ENCODE measurements at places on chromosomes 4 and X. TPM values are rescaled to one million over a fixed set of nuclear protein-coding genes. Genes with fewer than 3 reads are reported as not detected.

- no peak overlapping the region for H3K27ac ChIP-seq
- H3K27me3 ChIP-seq: no peaks in the 10 kb centered on the region
- no peak overlapping the region for H3K4me3 ChIP-seq
- no peaks in the 10 kb centered on the region for H3K36me3 ChIP-seq
- no peaks in the 10 kb centered on the region for H3K4me1 ChIP-seq
- peak; percentile 74 for DNase-seq
Measured at GRCh38 chr4:102541697-102542096, 40.5 kb downstream of the NFKB1 start.

DNA sequence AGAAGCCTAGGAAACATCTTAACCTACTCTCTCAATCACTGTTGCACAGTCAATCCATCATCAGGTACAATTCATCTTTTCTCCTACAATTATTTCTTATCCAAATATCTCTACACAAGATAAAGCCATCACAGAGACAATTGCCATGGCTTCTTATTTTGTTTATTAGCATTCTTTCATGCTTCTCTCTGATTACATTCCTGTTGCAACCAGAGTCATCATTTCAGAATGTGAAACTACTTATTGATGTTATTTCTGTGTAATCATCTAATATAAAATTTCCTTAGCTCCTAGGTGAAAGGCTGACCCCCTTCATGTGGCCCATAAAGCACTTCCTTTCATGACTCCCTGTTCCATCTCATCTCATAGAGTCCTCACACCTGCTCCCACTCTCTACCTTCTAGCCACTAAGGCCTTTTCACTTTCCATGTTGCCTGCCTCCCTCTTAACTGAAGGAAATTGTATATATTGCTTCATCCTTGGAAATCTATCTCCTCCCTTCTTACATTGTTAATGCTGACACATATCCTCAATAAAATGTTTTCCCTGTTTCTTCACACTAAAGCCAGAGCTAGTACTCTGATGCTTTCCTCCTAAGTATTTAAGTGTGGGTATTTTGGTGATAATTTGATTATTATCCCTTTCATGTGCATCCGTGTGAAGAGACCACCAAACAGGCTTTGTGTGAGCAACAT, 829.9 kb downstream of the FAT4 start:
- H3K27ac ChIP-seq: no peak overlapping the region
- H3K4me1 ChIP-seq: no peaks in the 10 kb centered on the region
- H3K36me3 ChIP-seq: peaks cover 5% of the 10 kb centered on the region

Gene MAGEC3
- not detected for total RNA-seq

GRCh38 chr4:152950402-152951274, 14.5 kb downstream of the FHDC1 start:
- DNase-seq: no peak
- H3K27me3 ChIP-seq: no peaks in the 10 kb centered on the region
- H3K36me3 ChIP-seq: peaks cover 24% of the 10 kb centered on the region
- H3K4me3 ChIP-seq: no peak overlapping the region
- H3K27ac ChIP-seq: peak overlapping the region; percentile 78
- peaks cover 10% of the 10 kb centered on the region for H3K4me1 ChIP-seq

Gene ATP11C
- 26.4 TPM for total RNA-seq

Gene ATP2B3
- 0.35 TPM for total RNA-seq

Gene NEXMIF
- 0.29 TPM for total RNA-seq

Gene CSAG1
- not detected for total RNA-seq

- no peak overlapping the region for H3K27ac ChIP-seq
- DNase-seq: no peak
- H3K27me3 ChIP-seq: no peaks in the 10 kb centered on the region
- no peak overlapping the region for H3K4me3 ChIP-seq
- H3K4me1 ChIP-seq: no peaks in the 10 kb centered on the region
Measured at GRCh38 chr4:185998791-185999190, 70.2 kb upstream of the TLR3 start.

DNA sequence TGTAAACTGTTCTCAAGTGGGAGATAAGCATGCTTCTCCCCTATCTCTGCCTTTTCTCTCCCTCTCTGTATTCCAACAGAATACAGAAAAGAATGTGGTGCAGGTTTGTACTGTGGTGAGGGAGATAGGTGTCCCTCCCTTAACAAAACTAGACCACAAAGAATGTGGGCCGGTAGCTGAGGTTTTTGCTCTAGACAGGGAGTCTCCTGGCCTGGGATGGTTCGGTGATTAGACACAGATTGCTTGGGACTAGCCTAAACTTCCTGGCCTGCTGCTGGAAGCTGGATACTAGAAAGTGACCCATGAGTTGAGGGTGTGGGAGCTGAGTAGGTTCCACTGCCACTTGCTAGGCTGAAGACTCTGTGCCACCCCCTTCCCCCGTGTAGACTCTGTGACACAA, 143.0 kb downstream of the CXXC4 start:
- no peak for DNase-seq
- H3K4me1 ChIP-seq: no peaks in the 10 kb centered on the region
- H3K36me3 ChIP-seq: no peaks in the 10 kb centered on the region
- H3K27ac ChIP-seq: no peak overlapping the region
- no peak overlapping the region for H3K4me3 ChIP-seq

Gene SCRG1
- not detected for total RNA-seq

Gene CLDN34
- total RNA-seq: 0.31 TPM

GRCh38 chr4:98232202-98232601, 29.0 kb upstream of the RAP1GDS1 start:
- no peaks in the 10 kb centered on the region for H3K36me3 ChIP-seq
- DNase-seq: no peak
- no peaks in the 10 kb centered on the region for H3K4me1 ChIP-seq
- no peak overlapping the region for H3K4me3 ChIP-seq
- no peaks in the 10 kb centered on the region for H3K27me3 ChIP-seq
- no peak overlapping the region for H3K27ac ChIP-seq

GRCh38 chr4:169286562-169287301, 16.0 kb upstream of the SH3RF1 start:
- H3K27ac ChIP-seq: no peak overlapping the region
- DNase-seq: no peak
- no peaks in the 10 kb centered on the region for H3K27me3 ChIP-seq

DNA sequence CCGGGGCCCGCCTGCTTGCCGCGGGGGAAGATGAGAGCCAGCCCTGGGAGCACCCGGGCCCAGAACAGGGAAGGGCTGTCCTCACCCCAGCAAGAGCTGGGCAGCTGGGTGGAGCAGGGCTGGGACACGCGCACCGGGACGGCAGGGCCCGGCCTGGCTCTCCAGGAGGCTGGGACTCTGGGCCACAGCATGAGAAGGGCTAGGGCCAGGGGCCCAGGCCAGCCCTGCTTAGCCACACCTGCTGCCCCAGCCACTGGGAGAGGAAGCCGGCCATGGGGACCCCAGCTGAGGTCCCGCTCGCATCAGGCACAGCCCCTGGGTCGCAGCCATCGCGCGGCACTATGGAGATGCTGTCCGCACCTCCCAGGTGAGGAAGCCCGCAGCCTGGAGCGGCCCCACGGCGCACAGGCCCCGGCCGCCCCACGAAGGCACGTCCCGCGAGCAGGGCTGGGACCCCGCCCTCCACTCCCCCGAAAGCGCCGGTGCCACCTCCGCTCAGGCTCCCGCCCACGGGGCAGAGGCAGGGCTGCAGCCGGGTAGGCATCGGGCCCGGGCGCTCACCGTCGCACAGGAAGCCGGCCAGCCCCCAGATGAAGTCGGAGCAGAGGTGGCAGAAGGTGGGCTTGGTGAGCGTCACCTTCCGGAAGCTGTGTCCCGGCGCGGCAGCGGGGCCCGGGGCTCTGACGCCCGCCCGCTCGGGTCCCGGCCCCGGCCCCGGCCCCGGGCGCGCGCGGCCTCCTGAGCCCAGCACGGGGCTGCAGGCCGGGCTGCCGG, 531 bp downstream of the DGKQ start:
- no peaks in the 10 kb centered on the region for H3K36me3 ChIP-seq
- no peak for DNase-seq
- peaks cover 3% of the 10 kb centered on the region for H3K27me3 ChIP-seq
- H3K4me3 ChIP-seq: peak overlapping the region; percentile 48
- no peak overlapping the region for H3K27ac ChIP-seq
- H3K4me1 ChIP-seq: no peaks in the 10 kb centered on the region

Measured in H9 (cell line).